ENCODE measurements at places on chromosomes 4 and X.

DNA sequence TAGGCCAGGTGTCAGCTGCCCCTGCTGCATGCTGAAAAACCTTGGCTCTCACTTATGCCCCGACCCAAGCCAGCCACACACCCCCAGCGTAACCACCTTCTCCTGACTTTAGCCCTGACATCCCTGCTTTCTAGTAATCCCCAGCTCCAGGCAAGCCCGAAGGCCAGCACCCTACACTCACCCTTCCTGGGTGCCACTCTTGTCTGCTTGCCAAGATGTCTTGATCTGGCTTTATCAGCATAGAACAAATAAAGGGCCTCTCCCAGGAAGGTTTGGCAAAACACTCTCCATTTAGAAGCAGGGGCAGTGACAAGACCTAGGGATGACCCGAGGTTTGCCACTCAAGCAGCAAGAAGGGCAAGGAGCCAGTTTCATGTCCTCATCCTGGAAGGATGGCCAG is 6.8 kb upstream of the MAP9 start:
- no peak for DNase-seq

DNA sequence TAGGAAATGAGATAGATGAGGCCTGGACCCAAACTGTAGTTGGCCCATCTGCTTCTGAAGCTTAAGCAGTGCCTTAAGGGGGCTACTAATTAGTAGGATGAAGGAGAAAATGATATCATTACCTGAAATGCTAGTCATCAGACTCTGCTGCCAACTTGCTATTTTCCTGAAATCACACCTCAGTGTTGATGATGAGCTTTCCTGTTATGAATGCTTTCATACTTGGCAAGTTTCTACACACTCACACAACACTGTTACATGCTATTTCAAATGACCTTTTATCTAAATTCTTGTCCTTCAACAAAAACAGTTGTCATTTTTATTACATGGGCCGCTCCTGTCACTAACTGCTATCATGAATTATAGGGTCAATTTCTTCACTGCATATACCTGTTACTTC is 416.0 kb downstream of the PRDM5 start:
- no peak for DNase-seq

DNA sequence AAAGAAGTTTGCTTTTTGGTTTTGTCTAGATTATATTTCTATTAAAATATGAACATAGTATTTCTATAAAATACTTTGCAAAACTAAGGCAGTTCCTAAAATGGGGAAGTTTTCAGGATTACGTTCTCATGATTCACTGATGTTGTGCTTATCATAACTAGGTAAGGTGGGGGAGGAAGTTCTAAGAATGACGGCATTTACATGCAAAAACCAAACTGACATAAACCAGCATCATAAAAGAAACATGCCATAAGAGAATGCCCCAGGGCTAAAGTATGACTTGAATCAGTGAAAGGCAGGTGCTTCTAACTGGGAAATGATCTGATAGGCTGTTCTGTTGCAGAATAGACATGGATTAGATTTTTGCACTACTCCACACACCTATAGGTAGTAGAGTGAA is 204.7 kb upstream of the JADE1 start:
- peak; percentile 36 for DNase-seq

DNA sequence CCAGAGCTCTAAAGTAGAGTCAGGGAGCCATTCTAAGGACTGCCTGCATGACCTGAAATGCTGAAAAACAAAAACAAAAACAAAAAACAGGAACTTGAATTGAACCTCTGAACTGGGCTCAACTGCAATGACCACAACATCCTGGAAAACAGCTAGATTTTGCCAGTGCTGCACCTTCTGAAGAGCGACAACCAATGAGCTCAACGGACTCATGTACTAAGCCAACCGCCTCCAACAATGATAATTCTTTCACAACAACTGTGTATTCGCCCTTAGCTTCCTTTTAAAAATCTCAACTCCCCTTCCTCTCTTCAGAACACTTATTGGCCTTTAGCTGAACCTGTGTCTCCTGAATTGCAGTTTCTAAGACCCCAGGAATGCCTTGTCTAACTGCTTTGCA is 69.8 kb downstream of the HAUS3 start:
- no peak for DNase-seq

DNA sequence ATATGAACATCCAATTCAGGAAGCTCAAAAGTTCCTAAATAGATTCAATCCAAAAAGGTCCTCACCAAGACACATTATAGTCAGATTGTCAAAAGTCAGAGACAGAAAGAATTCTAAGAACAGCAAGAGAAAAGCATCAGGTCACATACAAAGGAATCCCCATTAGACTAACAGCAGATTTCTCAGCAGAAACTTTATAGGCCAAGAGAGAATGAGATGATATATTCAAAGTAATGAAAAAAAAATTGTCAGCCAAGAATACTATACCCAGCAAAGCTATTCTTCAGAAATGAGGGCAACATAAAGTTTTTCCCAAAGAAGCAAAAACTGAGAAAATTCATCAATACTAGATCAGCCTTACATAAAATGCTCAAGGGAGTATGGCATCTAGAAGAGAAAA is 106.6 kb upstream of the SH3RF1 start:
- no peak for DNase-seq

GRCh38 chr4:34178476-34178875 is 2065.8 kb downstream of the ARAP2 start:
- no peak for DNase-seq

All from fibroblast of villous mesenchyme (primary cell).